Stimulated activated CD4-positive, alpha-beta T cell treated with anti-CD3 and anti-CD28 coated beads, TNF-alpha, amount 100 ng/mL, for 4 hours (primary cell): ENCODE measurements at places on chromosomes 2 and 18.

- no peak for DNase-seq
These were observed 4.7 kb downstream of the MYT1L start for GRCh38 chr2:2326068-2327040.

DNA sequence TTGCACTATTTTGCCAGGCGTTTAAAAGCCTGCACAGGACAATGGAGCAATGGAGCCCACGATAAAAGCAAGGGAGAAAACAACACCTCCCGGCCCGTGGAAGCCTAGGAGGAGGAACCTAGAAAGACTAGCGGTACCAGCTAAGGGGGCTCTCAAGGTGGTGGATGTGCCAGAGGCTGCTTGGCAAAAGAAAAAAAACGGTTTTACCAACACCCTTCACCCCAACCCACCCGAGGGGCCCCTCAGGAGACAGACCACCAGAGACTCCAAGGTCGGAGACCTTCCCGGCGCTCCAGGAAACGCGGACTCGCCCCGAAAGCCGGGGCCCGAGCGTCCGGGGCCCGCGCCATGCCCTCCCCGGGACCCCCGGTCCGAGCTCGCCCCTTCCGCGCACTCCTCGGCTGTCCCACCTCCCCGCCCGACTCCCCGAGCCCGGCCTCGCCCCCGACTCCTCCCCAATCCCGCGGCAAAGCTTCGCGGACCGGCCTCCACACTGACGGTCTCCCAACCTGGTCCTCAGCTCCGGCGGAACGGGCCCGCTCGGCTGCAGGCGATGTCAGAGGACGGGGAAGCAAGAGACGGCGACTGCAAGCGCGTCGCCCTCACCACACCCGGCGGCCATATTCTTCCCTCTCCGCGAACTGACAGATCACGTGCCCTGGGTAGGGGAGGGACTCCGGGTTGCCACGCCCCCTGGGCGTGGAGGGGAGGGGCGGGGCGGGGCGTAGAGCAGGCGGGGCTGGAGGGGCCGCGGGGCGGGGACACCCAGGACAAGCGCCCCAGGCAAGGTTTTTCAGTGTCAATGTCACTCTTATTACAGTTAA, at the start of gene KIDINS220:
KIDINS220 (minus strand) TSS at position 643 of the 824 bp plus-strand sequence. CDS start 10,520 bp downstream, outside the sequence.
- peak; percentile 76 for DNase-seq

DNA sequence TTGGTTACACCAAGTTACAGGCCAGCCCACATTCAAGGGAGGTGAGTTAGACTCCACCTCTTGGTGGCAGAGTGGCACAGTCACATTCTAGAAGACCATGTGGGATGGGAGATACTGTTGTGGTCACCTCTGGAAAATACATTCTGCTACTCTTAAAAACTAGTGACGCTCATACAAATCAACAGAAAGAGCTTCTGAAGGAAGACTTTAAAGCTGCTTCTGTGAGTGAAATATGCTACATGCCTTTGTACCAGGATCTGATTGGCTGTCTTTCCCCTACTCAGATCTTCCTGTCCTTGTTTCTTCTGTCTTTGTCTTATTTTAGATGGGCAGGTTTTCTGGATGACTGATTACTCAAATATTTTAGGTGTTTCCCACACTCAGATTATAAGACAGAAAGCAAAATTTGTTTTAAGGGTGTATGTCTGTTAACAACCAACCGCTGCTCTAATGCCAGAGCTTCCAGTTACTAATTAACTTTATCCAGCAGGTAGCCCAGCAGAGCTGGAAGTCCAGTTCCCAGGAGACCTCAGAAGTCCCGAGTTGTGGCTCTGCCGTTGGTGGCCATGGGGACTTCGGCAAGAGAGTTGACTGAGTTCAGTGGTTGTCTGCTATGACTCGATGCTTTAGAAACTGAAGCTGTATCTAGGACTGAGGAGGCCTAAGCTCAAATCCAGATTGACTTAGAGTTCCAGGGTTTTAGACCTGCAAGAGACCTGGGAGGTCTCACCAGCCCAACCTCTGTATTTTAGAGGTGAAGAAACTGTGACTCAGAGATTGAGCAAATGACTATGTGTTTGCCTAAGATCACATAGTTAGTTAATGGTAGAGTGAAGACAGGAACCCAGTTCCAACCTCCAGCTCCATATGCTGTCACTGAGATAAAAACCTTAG, 7.4 kb downstream of the IL1R2 start:
- no peak for DNase-seq

DNA sequence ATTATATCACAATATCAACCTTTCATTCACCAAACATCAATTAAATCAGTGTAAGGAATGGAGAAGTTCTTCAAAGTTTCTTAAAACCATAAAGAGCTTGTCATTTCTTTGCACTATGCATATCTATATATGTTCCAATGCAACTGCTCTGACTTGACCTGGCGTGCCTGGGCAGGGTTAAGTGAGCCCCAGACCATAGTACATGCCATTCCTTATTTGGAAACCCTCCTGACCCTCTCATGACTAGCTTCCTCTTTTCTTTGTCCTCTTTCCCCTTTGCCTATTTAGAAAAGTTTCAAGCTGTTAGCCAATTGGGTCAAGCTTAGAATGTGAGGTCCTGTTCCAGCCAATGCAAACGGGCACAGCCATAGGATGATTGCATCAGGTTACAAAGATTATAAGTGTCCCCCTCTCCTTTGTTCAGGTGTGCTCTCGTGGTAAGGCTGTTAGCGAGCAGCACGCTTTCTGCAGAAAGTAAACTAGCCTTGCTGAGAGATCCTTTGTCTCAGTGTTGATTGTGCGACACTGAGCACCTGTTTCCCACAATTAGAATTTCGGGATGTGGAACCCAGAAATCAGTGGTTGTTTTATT, 78.2 kb upstream of the UXS1 start:
- no peak for DNase-seq

- no peak for DNase-seq
These were observed 209.2 kb upstream of the DCC start for GRCh38 chr18:52130624-52131301.

DNA sequence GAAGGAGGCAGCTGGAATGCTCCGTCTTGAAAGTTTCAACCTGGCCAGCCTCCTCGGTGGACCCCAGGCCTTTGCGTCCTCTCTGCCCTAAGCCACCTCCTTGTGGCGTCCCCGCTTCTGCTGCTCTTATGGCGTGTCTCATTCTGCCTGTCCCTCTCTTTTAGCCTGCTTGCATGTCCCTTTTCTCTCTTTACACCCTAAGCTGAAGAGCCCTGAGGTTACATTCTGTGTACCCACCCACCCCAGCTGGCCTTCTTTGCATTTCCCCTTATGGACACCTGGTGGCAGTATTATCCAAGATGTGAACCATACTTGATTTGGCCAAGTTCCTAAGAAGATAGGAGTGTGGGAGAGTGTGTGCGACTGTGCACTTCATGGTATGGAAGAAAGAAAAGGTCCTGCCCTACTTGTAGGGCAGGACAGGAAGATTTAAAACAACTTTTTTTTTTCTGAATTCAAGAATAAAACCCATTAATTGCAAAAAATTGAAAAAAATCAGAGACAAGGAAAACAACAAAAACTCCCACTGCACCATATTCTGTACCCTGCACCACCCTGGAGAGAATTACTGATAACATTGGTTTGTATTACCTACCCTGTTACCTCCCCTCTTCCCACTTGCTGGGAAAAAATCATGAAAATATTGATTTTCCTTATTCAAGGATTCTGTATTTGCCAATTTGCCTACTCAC, 77.4 kb downstream of the DYSF start:
- no peak for DNase-seq

- peak; percentile 65 for DNase-seq
These were observed 157.0 kb downstream of the LDLRAD4 start for GRCh38 chr18:13375302-13376255.

- DNase-seq, result no peak
These were observed 178.8 kb downstream of the ANAPC1 start for GRCh38 chr2:111705239-111705638.
